ENCODE measurements at places on chromosomes 1 and 21. TPM values are rescaled to one million over a fixed set of nuclear protein-coding genes. Genes with fewer than 3 reads are reported as not detected.

Gene LRRN2
- total RNA-seq: not detected

Gene HNRNPCL1
- not detected for total RNA-seq

Gene CHI3L1
- total RNA-seq: 0.75 TPM

GRCh38 chr1:173444757-173445156 lies 32.4 kb upstream of the PRDX6 start:
- DNase-seq: no peak

- peak; percentile 36 for DNase-seq
Observed at GRCh38 chr1:182205351-182206022, 144.0 kb upstream of the ZNF648 start.

GRCh38 chr1:16218014-16218673 lies 5.7 kb upstream of the ARHGEF19 start:
- DNase-seq: no peak

GRCh38 chr1:6180268-6180706 lies at the start of gene CHD5:
Gene CHD5, minus strand, starts transcription at chr1:6180321. Its CDS starts 298 bp downstream, at chr1:6180023.
- no peak for DNase-seq

- DNase-seq: peak; percentile 26
Observed at GRCh38 chr1:186286615-186287315, 88.3 kb downstream of the TPR start.

- DNase-seq: peak; percentile 66
Observed at GRCh38 chr1:63327417-63328054, 5.2 kb downstream of the FOXD3 start.

Measured in MCF 10A (cell line).